ENCODE measurements at places on chromosomes 3 and 15. TPM values are rescaled to one million over a fixed set of nuclear protein-coding genes. Genes with fewer than 3 reads are reported as not detected.

DNA sequence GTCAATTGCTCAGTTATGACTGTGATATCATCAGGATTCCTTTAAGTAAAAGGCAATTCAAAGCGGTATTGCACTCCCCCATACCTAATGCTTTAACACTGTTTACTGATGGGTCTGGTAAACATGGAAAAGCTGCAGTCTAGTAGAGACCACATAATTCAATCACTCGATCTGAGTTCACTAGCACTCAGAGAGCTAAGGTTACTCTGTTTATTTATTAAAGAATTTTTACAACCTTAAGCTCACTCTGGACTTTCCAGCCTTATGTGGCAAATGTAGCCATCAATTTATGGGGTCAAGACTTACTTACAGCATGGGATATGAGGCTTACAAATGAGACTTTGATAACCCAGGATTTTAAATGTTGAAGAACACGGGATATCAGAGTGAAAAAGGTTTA is 18.4 kb upstream of the CCR2 start:
- DNase-seq: peak; percentile 33
- H3K4me1 ChIP-seq: peaks cover 15% of the 10 kb centered on the region
- H3K36me3 ChIP-seq: peaks cover 4% of the 10 kb centered on the region
- H3K27me3 ChIP-seq: no peaks in the 10 kb centered on the region
- H3K4me3 ChIP-seq: no peak overlapping the region
- H3K27ac ChIP-seq: peak overlapping the region; percentile 33

GRCh38 chr3:124812291-124813265 is 74.6 kb downstream of the ITGB5 start:
- DNase-seq: peak; percentile 90
- peaks cover 51% of the 10 kb centered on the region for H3K4me1 ChIP-seq
- H3K27ac ChIP-seq: peak overlapping the region; percentile 82
- no peaks in the 10 kb centered on the region for H3K27me3 ChIP-seq
- no peaks in the 10 kb centered on the region for H3K36me3 ChIP-seq
- H3K4me3 ChIP-seq: peak overlapping the region; percentile 27

- H3K4me3 ChIP-seq: no peak overlapping the region
- no peaks in the 10 kb centered on the region for H3K27me3 ChIP-seq
- no peaks in the 10 kb centered on the region for H3K36me3 ChIP-seq
- H3K4me1 ChIP-seq: peaks cover 17% of the 10 kb centered on the region
These were observed 82.3 kb upstream of the MLF1 start for GRCh38 chr3:158488670-158489069.

DNA sequence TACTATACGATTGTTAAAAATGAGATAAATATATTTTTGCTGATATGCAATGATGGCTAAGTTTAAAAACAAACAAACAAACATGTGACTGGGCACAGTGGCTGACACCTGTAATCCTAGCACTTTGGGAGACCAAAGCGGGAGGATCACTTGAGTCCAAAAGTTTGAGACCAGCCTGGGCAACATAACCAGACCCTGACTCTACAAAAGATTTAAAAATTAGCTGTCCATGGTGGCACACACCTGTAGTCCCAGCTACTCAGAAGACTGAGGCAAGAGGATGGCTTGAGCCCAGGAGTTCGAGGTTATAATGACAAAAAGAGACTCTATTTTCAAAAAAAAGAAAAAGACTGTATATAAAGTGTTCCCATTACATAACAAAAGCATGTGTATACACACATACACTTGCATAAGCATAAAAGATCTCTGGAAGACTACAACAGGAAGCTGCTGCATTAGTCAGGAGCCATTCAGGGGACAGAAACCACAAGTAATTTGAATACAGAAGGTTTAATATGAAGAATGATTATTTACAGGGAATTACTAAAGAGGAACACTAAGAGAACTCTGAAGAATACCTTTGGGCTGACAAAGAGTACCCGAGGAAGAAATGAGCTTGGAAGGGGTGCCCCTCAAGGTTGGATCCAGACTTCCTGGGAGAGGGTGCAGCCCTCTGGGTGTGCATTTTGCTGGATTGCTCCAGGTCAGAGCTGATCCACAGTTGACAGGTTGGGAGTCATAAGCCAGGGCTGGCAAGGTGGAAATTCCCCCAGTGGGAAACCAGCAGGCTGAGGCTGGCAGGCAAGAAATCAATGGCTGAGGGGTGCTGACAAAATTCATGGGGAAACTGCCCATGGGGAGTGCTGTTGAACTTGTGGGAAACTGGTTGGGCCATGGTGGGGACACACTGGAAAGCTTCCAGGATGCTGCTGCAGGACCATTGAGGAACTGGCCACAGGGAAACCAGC is 9.3 kb upstream of the TM4SF18 start:
- H3K27me3 ChIP-seq: no peaks in the 10 kb centered on the region
- peaks cover 50% of the 10 kb centered on the region for H3K4me1 ChIP-seq
- peak overlapping the region; percentile 82 for H3K27ac ChIP-seq
- peak; percentile 82 for DNase-seq

DNA sequence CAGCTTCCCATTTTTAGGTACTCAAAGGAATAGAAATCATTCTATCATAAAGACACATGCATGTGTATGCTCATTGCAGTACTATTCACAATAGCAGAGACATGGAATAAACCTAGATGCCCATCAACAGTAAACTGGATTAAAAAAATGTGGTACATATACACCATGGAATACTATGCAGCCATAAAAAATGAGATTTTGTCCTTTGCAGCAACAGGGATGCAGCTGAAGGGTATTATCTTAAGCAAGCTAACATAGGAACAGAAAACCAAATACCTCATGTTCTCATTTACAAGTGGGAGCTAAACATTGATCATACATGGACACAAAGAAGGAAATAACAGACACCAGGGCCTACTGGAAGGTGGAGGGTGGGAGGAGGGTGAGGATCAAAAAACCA is 33.1 kb upstream of the COL6A5 start:
- H3K4me1 ChIP-seq: no peaks in the 10 kb centered on the region
- no peak overlapping the region for H3K27ac ChIP-seq
- DNase-seq: no peak
- H3K36me3 ChIP-seq: no peaks in the 10 kb centered on the region
- H3K27me3 ChIP-seq: no peaks in the 10 kb centered on the region

DNA sequence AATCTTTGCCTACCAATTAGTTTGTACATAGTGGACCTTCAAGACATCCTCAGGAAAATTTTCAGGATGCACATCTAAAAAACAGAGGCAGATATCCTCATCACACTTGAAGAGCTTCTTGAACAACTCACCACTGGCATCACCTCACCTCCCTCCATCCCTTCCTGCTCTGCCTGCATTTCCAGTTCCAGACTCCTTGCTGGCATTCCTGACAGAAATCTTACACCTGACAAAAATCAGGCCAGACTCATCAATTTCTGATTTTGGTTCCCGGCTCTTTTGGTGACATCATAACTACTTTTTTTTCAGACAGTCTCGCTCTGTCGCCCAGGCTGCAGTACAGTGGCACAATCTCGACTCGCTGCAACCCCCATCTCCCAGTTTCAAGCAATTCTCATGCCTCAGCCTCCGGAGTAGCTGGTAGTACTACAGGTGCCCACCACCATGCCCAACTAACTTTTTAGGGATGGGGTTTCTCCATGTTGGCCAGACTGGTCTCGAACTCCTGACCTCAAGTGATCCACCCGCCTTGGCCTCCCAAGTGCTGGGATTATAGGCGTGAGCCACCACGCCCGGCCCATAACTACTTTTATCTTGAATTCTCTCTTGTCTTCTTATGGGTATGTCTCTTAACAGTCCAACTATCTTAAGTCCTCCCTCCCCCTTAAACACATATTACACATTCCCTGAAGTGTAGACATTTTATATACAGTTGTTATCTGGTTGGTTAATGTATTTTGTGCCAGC is 216.6 kb upstream of the IL12A start:
- DNase-seq: peak; percentile 45
- peaks cover 4% of the 10 kb centered on the region for H3K36me3 ChIP-seq
- H3K27ac ChIP-seq: no peak overlapping the region
- H3K4me1 ChIP-seq: peaks cover 25% of the 10 kb centered on the region

Gene RASGRF1
- total RNA-seq: not detected

Gene SAMD7
- not detected for total RNA-seq

Gene AKAP13
- total RNA-seq: 36.8 TPM
